ENCODE measurements at places on chromosomes 2 and 18. TPM values are rescaled to one million over a fixed set of nuclear protein-coding genes. Genes with fewer than 3 reads are reported as not detected.

GRCh38 chr18:6435731-6436130 lies 21.0 kb upstream of the L3MBTL4 start:
- H3K4me1 ChIP-seq = no peaks in the 10 kb centered on the region
- no peak for DNase-seq
- H3K36me3 ChIP-seq = no peaks in the 10 kb centered on the region

LOXHD1 gene
- total RNA-seq = not detected

GRCh38 chr2:42663828-42664227 lies 95.4 kb downstream of the MTA3 start:
- H3K36me3 ChIP-seq = no peaks in the 10 kb centered on the region
- no peak overlapping the region for H3K27ac ChIP-seq
- no peak overlapping the region for H3K4me3 ChIP-seq
- peak; percentile 36 for DNase-seq

GRCh38 chr2:6999211-6999877 lies 82.1 kb downstream of the RNF144A start:
- no peaks in the 10 kb centered on the region for H3K27me3 ChIP-seq
- no peak overlapping the region for H3K4me3 ChIP-seq

DNA sequence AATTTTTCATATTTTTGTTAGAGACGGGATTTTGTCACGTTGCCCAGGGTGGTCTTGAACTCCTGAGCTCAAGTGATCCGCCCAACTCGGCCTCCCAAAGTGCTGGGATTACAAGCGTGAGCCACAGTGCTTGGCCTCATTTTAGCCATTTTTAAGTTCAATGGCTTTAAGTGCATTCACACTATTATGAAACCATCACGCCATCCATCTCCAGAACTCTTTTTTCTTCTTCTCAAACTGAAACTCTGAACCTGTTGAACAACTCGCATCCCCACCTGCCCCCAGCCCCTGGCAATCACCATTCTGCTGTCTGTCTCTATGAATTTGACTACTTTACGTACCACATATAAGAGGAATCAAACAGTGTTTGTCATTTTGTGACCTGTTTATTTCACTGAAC lies 31.3 kb upstream of the ASB18 start:
- no peaks in the 10 kb centered on the region for H3K27me3 ChIP-seq
- no peak overlapping the region for H3K4me3 ChIP-seq
- no peak for DNase-seq
- no peaks in the 10 kb centered on the region for H3K36me3 ChIP-seq

RNF152 gene
- total RNA-seq = 27.5 TPM

MALL gene
- 114 TPM for total RNA-seq

DNA sequence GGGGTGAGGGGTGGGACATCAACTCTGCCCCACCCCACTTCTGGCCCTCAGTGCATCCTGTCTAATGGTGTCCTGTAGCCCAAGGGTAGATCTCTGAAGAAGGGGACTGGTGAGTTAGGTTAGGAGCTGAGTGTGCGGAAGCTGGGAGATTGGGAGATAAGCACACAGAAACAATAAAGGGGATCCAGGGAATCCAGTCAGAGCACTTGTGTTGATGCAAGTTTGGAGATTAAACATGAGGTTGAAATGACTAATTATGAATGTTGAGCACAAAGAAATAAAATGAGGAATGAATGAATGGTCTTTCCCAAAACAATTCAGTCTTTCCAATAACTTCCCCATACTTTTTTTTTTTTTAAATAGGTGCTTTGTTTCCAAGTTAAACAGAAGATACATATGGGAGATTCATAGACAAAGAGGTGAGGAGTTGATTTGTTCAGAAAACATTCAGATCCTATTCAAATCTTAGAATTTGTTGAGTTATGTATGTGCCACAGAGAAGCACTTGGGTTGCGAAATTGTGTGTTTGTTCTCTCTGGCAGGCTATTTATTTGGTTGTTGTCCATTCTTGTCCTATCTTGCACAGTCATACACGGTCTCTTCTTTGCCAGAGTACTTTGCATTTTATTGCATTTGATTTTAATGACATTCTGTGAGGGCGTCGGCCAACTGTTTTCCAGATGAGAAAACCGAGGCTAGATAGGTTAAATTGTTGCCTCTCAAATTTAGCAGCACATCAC lies 31.6 kb upstream of the NABP1 start:
- no peaks in the 10 kb centered on the region for H3K36me3 ChIP-seq
- no peaks in the 10 kb centered on the region for H3K4me1 ChIP-seq
- no peak overlapping the region for H3K4me3 ChIP-seq
- no peaks in the 10 kb centered on the region for H3K27me3 ChIP-seq

GRCh38 chr2:100682536-100682935 lies 119.7 kb downstream of the PDCL3 start:
- no peaks in the 10 kb centered on the region for H3K36me3 ChIP-seq
- peaks cover 9% of the 10 kb centered on the region for H3K27me3 ChIP-seq
- DNase-seq = no peak
- H3K4me3 ChIP-seq = no peak overlapping the region
- no peak overlapping the region for H3K27ac ChIP-seq

- no peak overlapping the region for H3K4me3 ChIP-seq
- no peak overlapping the region for H3K27ac ChIP-seq
- no peak for DNase-seq
- no peaks in the 10 kb centered on the region for H3K36me3 ChIP-seq
Observed at GRCh38 chr18:22091341-22091740, 78.0 kb upstream of the GATA6 start.

- DNase-seq = no peak
- H3K27ac ChIP-seq = no peak overlapping the region
- peaks cover 9% of the 10 kb centered on the region for H3K36me3 ChIP-seq
- H3K4me1 ChIP-seq = peaks cover 13% of the 10 kb centered on the region
- no peak overlapping the region for H3K4me3 ChIP-seq
Observed at GRCh38 chr2:42339191-42339912, 21.7 kb downstream of the COX7A2L start.

DNA sequence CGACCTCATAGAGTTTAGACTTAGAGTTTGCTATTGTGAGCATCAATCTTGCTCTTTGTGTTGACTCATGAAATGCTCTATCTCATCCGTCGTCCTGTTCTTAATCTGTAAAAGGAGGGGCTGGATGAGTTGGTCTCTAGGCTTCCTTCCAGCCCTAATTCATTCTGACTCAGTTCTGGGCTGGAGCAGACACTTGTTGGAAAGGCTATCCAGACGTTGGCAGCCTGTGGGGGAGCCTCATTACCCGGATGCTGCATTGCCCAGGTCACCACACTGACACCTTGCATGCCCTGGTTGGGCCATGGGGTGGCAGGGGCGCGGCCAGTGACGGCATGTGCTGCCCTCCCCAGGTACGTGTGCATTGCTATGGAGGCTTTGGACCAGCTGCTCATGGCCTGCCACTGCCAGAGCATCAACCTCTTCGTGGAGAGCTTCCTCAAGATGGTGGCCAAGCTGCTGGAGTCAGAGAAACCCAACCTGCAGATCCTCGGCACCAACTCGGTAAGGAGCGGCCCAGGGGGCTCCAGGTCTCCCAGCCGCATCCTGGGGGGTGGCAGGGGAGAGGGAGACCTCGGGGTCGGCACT lies 61.5 kb downstream of the EFR3B start:
- peaks cover 7% of the 10 kb centered on the region for H3K4me1 ChIP-seq
- H3K4me3 ChIP-seq = no peak overlapping the region
- H3K27ac ChIP-seq = no peak overlapping the region
- no peak for DNase-seq

All from endothelial cell of umbilical vein (primary cell).